ENCODE measurements at places on chromosomes 6 and 20.
A peak's percentile ranks its signal among the peaks of the same experiment; 100 is the strongest.

GRCh38 chr20:62896526-62896925 is 29.8 kb downstream of the DIDO1 start:
- no peak for DNase-seq

- DNase-seq = no peak
Measured at GRCh38 chr6:125031385-125031784, 69.1 kb downstream of the RNF217 start.

DNA sequence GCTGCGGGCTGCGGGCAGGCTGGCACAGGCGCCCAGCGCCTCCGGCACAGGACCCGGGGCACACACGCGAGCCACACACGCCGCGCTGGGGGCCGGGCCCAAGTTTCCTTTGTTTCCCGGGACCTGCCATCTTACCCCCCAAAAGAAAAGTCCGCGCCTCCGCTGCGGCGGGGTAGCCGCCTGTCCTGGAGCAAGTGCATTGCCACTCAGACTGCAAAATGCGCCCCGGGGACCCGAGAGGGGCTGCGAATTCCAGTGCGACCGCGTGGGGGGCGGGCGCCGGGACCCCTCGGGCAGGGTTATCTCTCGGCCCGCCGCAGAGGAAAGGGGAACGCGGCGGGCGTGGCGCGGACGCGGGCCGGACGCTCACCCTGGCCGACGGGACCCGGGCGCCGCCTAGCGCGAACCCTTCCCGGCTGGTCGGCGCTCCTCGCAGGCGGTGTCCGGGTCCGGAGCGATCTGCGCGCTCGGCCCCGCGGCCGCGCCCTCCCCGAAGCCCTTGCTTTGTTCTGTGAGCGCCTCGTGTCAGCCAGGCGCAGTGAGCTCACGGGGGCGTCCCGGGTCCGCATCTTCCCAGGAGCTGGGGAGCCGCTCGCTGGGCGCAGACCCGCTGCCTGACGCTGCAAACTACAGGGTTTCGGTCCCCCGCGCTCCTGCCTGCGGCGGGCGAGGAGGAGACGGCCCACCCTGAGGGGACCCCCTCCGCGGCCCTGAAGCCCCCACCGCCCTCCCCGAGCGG is 639 bp upstream of the CD24 start:
- DNase-seq = no peak

- DNase-seq = no peak
Measured at GRCh38 chr6:100276311-100277057, 188.2 kb downstream of the SIM1 start.

- DNase-seq = peak; percentile 36
Measured at GRCh38 chr20:41617059-41617901, 897 bp downstream of the CHD6 start.

DNA sequence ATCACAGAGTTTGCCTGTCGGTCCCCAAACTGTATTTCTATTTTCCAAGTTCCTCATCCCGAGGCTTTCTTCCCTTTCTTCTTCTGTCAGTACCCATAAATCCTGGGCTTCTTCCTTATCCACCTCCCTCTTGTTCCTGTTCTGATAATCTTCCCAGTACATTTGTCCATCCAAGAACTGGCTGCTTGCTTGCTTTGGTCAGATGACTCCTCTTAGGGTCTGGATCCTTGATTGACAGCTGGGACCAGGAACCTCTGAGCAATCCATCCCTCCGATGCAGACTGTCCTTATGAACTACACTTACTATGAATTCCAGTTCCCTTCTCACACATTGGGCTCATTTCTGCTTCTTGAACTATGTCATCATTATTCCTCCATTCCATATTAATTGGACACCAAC is 275.3 kb upstream of the CITED2 start:
- DNase-seq = no peak

DNA sequence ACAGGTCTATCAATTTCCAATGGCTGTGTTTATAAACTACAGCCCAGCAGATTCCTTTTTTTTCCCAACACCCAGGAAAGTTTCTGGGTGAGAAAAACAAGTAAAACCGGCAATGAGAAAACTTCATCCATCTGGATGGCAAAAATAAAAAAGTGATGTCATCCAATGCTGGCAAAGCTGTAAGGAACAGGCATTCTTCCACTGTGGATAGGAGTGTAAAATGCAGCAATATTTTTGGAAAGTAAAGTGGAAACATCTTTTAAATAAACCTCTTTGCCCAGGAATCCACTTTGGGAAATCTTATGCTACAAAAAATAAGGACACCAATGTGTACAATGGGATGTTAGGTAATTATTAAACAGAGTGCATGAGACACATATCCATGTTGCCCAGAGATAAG is 102.1 kb upstream of the NT5E start:
- no peak for DNase-seq

GRCh38 chr6:105832313-105832761 is 253.8 kb upstream of the PRDM1 start:
- peak; percentile 58 for DNase-seq

DNA sequence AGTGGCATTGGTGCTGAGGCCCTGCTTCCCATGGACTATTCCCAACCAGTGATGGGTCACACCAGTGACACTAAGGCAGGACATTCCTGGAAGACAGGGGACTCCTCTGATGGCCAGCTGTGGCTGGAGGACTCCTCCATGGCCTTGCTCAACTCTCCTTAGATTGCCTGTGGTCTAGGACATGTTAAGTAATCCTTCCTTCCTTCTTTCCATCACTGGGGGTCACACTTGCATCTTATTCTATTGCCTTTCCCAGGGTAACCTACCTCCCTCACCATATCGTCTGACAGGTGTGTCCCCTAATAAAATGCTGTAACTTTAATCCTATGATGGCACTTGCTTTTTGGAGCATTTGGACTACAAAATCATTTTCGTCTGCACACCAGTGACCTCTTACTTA is 24.5 kb upstream of the HLA-A start:
- no peak for DNase-seq

- DNase-seq = no peak
Measured at GRCh38 chr6:3384241-3385143, 72.4 kb downstream of the SLC22A23 start.

DNA sequence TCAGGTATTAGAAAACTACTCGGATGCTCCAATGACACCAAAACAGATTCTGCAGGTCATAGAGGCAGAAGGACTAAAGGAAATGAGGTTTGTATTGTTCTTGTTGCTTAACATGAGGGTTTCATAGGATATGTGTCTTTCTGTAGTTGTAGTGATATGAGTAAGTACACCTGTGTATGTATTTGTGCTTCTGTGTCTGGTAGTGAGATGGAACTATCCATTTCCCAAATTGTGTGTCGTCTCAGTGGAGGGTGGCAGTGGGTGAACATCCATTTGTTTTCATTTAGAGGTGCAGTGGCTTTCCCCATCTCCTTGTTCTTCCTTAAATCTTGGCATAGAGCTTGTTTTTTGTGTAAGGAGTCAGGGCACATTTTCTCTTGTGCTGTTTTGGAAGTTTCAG is 8.2 kb downstream of the ASXL1 start:
- no peak for DNase-seq

DNA sequence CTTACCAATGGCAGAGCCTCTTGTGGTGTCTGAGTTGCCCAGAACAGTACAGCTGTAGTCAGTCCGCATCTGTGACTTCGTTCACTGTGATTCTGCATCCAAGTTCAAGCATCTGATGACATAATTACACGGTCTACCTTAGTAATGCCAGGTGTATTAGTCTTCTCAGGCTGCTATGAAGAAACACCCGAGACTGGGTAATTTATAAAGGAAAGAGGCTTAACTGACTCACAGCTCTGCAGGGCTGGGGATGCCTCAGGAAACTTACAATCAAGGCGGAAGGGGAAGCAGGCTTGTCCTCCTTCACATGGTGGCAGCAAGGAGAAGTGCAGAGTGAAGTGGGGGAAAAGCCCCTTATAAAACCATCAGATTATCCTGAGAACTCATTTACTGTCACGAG is 163.9 kb upstream of the SULF2 start:
- no peak for DNase-seq

- no peak for DNase-seq
Measured at GRCh38 chr6:111871207-111871606, 2.0 kb downstream of the FYN start.

- no peak for DNase-seq
Measured at GRCh38 chr6:122116835-122117627, 282.4 kb upstream of the HSF2 start.

- DNase-seq = no peak
Measured at GRCh38 chr6:107652526-107653182, 162.7 kb downstream of the SOBP start.

DNA sequence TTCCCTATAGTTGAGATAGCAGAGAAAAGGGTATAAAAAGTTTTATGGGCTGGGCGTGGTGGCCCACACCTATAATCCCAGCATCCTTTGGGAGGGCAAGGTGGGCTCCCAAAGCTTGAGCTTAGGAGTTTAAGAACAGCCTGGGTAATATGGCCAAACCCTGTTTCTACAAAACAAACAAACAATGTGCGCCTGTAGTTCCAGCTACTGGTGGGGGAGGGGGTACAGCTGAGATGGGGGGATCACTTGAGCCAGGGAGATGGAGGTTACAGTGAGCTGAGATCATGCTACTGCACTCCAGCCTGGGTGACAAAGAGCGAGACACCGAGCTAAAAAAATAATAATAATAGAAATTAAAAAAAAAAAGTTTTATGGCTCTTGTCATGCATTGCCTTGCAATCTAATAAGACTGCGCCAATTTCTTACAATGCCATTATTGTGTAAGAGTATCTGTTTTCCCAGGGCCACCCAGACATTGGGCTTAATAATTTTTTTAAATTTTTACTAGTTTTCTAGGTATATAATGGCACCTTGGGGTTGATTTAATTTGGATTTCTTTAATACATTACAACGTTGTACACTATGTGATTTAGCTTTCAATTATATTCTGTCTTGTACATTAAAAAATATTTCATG is 3.9 kb downstream of the ACSS2 start:
- no peak for DNase-seq

DNA sequence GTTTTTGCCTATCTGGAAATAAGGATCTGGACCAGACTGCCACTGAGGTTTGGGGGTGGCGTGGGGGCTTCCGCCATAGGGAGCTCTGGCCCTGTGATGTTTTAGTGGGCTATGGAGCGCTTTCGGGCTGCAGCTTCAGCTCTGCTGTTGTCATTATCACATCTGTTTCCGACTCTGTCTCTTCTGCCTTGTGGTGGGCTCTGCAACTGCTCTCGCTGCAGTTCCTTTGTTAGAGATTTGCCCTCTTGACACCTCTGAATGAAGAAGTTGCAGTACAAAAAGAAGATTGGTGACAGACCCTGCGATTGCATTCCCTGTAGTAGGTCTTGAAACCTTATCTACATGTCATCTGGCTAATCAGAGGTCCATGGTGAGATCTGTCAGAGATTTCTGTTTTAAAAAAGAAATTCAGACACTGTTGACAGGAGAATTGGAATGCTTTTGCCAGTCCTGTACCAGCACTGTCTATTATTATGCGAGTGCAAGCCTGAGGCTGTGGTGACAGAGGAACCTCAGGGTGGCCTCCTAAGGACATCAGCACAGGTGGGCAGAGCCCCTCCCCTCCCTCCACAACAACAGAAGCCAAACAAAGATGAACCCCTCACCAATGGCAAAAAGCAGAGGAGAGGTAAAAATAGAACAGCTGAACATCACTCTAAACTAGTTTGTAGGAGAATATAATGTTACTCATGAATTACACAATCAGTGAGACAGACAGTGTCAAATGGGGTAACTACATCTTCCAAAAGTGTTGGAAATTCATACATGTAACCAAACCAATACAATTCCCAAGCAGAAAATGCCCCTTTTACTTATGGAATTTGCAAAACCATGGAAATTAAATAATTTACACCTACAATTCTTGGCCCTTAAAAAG is 63.5 kb upstream of the DEFB112 start:
- no peak for DNase-seq

DNA sequence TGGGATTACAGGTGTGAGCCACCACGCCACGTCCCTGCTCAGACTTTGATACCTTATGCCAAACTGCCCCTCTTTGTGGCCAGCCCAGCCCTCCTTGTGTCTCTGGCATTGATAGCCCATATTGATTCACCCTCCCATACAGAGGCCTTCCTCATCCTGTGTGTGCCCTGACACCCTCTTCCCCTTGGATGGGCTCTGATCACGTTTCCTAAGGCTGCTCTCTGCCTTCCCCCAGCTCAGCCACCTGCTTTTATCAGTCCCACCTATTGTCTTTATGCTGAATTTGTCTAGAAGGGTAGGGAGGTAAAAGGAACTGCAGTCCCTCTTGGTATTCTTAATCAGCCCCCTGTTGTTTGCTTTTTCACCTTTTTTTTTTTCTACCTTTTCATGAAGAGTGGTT is 95.9 kb downstream of the CDKAL1 start:
- DNase-seq = no peak

GRCh38 chr6:23246896-23247295 is 677.5 kb downstream of the HDGFL1 start:
- DNase-seq = no peak

GRCh38 chr6:43013097-43013842 is 476 bp downstream of the MEA1 start:
- DNase-seq = peak; percentile 42

GRCh38 chr20:1456300-1456699 is 10.3 kb downstream of the NSFL1C start:
- peak; percentile 18 for DNase-seq

DNA sequence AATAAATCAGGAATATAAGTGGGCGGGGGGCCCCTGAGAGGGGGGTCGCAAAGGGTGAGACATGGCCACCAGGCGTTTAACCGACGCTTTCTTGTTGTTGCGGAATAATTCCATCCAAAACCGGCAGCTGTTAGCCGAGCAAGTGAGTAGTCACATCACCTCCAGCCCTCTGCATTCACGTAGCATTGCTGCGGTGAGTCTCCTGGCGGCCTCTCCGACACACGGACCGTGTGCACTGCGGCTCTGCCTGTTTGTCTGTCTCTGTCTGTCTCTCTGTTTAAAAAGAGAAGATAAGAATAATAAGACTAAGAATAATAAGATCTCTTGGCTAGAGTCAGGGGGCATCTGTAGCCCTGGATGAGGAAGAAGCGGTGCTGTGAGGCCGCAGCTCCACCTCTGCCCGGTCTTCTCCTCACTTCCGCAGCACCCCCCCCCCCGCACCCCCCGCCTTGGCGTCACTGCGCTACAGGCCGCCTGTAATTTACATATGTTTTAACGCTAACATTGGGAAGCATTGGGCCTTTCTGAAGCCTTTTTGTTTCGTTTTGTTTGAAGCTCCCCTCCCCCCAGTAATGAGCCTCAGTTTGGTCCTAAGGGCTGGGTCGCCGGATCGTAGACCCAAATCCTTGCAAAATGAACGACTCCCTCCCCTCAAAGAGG is 993 bp downstream of the STX16 start:
- peak; percentile 91 for DNase-seq

GRCh38 chr20:3577366-3577765 is 85.8 kb downstream of the GFRA4 start:
- no peak for DNase-seq

- peak; percentile 73 for DNase-seq
Measured at GRCh38 chr6:32785781-32786533, 22.6 kb upstream of the HLA-DQB2 start.

- DNase-seq = peak; percentile 54
Measured at GRCh38 chr6:82246802-82247504, 591 bp downstream of the IBTK start.

DNA sequence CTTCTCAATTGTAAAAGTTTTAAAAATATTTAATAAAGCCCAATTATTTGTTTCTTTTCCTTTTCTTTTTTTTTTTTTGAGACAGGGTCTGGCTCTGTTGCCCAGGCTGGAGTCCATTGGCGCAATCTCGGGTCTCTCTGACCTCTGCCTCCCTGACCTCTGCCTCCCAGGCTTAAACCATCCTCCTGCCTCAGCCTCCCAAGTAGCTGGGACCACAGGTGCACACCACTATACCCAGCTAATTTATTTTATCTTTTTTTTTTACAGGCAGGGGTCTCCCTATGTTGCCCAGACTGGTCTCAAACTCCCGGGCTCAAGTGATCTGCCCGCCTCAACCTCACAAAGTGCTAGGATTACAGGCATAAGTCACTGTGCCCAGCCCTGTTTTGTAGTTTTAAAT is 9.8 kb downstream of the REPS1 start:
- DNase-seq = no peak
